Activated CD8-positive, alpha-beta T cell treated with anti-CD3 and anti-CD28 coated beads for 36 hours (primary cell): ENCODE measurements at places on chromosomes 7 and 10. TPM values are rescaled to one million over a fixed set of nuclear protein-coding genes. Genes with fewer than 3 reads are reported as not detected.

DNA sequence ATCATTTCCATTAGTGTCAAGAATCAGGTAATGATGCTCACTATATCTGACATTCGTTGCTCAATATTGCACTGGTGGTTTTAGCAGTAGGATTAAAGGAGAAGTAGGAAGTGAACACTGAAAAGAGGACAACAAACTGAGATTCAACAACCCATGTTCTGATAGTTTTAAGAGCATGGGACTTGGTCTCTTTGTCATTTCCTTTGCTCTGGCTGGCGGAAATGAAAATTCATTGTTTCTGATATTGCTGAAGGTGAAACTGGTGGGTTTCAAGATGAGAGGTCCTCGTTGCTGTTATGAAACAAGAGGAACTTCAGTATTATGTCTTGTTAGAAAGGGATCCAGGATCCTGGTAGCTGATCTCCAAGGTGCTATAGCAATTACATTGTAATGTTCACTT is 129.0 kb downstream of the DNAH11 start:
- DNase-seq: peak; percentile 1

Gene HOXA1
- total RNA-seq: 0.25 TPM

GRCh38 chr10:6840766-6841165 is 260.7 kb upstream of the PRKCQ start:
- DNase-seq: peak; percentile 16

GRCh38 chr10:18400906-18401245 is 250.5 kb downstream of the NSUN6 start:
- no peak for DNase-seq

Gene LRIT1
- total RNA-seq: not detected

GRCh38 chr7:36029853-36030515 is 123.1 kb upstream of the EEPD1 start:
- DNase-seq: no peak

GRCh38 chr7:30281791-30282190 is 2.6 kb upstream of the ZNRF2 start:
- no peak for DNase-seq

DNA sequence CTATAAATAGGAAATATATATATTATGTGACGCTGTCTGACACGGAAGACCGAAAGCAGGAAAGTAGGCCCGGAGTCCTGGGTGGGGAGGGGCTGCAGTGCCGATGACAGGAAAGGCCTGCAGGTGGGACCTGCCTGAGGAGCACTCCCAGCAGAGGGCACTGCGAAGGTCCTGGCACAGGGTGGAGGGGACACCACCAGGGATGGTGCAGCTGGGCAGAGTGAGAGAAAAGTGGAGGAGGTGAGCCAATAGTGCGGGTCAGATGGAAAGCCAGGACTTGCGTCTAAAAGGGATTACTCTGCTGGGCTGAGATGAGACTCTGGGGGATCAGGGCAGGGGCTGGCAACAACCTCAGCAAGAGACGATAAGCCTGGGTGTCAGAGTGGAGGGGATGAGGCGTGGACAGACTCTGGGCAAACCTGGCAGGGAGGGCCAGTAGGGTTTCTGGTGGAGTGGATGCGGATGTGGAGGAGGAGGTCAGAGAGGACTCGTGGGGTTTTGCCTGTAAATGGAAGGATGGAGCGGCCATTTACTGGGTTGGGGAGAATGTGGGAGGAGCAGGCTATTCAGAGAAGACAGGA is 118.2 kb upstream of the ZNF746 start:
- no peak for DNase-seq

GRCh38 chr10:74814797-74815196 is 11.6 kb upstream of the KAT6B start:
- DNase-seq: no peak

DNA sequence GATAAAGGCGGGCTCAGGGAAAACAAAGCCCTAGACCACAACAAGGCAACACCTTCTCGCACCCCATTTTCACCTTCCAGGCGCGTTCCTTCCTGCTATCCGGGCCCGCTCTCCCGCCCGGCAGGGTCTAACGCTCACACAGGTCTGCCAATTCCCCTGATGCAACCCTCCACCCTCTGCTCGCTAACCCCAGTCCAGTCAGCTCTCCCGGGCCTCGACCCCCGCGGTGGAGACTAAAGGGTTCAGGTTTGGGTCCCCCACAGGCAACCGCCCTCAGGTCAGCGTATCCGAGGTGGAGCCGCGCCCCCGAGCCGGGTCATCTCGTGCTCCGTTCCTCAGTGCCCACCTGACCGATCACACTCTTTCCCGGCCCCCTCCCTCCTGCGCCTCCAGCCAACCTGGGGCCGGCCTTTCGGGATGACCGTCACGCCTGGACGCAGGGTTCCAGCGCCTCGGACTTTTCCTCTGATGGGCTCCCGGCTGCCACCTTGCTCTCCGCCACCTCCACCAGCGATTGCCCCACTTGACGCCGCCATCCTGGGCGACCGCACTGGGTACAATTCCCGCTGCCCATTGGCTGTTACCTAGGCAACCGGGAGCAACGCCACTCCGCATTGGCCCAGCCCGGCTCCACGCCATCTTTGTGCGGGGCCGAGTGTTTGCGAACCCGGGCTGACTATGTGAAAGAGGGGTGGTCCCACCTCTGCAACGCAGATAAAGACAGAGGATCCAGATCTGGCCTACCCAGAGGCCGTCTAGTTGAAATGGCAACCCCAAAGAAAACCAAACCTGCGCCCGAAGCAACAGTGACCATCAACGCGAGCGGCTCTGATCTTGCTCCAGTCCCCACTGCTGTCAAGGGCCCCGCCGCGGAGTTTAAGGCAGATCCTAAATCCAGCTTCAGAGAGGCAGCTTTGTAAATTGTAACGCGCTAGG is at the start of gene MORN4:
TSS of gene MORN4 (minus strand) at position 552 of the 936 bp plus-strand sequence. CDS start 13,847 bp downstream, outside the sequence.
- peak; percentile 93 for DNase-seq

GRCh38 chr7:71601851-71602250 is 469.9 kb downstream of the GALNT17 start:
- DNase-seq: no peak

DNA sequence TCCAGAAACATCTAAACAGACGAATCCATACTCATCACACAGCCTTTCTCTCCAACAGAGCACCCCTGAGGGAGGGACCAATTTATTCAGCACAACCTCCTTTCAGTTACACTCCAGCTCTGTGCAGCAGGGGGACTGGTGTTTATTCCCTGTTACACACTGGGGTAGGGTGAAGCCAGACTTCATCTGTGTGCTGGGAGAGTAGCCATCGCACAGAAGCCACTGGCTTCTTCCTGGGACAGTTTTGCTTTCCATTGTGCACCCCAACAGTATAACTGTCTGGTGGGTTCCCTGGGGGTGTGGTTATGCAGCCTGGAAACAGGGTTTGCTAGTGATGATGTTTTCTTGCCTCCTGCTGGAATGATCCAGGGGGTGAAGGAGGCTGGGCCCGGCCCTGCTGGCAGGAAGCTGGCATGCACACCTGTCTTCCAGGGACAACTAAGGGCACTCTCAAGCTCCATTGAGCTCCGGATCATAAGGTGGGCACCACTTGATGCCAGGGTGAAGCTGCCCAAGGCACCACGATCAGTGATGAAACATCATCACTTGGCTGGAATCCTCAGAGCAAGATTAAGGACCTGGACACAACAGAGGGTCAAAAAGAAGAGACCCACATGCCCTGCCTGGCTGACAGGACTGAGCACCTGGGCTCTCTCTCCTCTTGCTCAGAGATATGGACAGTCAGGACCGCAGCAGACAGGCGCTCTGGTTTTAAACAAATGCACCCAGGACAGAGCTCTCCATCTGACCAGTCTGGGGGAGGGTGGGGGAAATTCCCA is 293.2 kb downstream of the GRID1 start:
- DNase-seq: no peak

DNA sequence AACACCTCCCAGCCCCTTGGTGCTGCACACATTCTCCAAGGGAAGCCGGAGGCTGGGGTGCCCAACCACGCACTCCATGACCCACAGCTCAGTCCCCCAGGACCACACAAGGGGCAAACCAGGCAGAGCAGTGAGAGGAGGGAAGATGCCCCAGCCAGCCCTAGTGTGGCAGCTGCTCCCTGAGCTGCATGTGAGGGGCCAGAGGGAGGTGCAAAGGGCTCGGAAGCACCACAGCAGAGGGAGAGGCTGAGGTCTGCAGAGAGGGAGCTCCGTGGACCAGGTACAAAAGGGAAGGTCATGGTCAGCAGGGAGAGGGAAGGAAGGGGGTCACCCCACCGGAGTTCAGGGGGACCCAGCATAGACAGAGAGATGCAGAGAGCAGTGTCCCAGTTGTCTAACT is 1.5 kb upstream of the CALML5 start:
- no peak for DNase-seq

- DNase-seq: no peak
These were observed 103.6 kb downstream of the CUX1 start for GRCh38 chr7:101921061-101921460.

Gene PLA2G12B
- total RNA-seq: not detected

Gene FAM25A
- not detected for total RNA-seq

Gene HERC4
- 59.3 TPM for total RNA-seq

DNA sequence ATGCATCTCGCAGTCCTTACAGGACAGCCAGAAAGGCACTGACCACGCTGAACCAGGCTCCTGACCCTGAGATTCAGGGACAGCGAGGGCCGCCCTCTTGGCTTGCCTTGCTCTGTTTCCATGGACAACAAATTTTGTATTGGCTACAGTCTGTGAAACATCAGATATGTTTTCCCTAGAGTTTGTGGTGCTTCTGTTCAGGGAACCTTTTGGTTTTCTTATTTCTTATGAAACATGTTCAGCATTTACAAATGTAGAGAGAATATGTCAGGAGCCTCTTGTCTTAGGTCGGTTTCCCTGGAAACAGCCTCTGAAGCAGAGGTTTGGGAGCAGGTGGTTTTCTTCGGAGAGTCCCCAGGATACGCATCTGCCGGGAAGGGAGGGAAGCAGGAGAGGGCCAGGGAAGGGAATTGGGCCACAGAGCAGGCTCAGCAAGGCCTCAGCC is 260.1 kb downstream of the CCDC3 start:
- no peak for DNase-seq

Gene ANXA8L1
- not detected for total RNA-seq

- no peak for DNase-seq
These were observed 11.3 kb downstream of the CPA2 start for GRCh38 chr7:130277763-130278643.

- no peak for DNase-seq
These were observed 119.9 kb downstream of the TFEC start for GRCh38 chr7:115910541-115911164.

DNA sequence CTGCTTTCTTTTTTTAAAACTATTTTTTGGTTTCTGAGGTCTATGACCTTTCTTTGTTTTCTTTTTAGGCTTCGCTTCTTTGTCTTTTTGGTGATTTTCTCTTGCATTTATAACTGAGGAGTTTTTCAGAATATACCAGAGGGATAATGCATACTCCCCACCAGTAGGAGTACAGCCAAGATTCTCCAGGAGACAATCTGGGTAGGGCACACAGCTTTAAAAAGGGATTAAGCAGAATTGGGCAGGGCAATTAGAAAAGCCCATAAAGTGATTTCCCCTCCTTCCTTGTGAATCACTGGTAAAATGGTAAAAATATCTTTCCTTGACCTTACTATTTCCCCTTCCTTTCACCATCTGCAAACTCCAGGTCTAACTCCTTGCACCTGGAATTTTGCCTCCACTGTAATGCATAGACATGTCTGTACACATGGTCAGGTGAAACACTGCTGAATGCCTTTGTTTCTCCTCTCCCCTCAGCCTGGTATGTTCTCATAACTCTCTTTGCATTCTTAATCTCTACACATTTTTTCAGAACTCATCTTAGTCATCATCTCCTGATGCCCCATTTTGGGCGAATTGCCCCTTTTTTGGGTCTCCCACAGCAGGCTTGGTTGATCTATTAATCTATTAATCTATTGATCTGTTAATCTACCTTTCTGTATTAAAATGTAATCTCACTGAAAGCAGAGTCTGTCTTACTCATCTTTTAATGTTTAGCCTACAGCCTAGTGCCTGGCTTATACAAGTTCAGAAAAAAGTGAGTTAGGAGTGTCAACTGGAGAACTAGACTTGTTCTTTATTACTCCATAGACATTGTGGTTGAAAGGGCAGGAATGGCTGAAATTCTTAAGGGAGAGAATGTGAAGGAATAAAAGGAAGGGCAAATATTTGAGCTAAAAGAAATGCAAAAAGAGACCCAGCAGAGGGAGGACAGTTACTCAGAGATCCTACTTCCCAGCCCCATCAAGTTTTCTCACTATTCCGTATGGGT is 64.6 kb downstream of the MDFIC start:
- DNase-seq: no peak

DNA sequence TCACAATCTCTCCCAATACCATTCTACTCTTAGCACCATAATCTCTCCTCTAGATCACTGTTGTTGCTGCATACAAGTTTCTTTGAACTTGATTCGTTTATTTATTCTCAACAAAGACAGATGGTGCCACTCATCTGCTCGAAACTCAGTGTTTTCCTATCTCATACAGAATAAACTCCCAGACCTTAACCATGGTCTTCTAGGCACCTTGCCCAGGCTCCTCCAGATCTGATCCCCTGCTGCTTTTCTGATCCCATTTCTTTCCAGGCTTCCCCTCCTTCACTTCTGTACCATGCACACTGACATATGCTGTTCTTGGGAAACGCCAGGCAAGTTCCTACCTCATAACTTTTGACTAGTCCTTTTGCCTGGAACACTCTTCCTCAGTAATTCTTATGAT is 645.7 kb downstream of the DNAJB9 start:
- DNase-seq: no peak

Gene OPN1SW
- not detected for total RNA-seq

Gene PRPS1L1
- not detected for total RNA-seq

DNA sequence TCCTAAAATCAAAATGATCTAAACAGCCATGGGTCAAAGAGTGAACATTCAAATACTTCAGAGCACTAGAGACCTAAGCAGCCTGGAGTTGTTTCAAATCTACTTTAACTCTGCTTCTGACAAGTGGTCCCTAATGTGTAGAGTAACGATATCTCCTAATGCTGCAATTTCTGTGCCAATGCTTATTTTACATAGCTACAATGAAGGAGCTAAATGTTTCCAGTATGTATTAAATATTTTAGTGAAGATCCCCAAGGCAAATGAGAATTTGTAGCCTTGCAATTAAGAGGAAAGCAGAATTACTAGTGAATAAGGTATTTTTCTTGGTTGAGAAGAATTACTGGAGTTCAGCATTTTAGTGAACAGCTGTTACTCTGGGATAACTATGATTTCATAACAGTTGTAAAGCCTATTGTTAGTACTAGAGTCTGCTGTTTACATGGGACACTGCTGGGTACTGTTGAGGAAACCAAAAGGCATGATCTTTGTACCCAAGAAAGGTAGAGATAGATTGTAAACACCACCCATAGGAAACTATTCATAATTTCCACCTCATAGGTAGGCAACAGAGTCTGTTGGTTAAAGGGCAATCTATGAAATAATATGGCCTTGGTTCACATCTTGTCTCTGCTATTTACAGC is 271.9 kb downstream of the PLXDC2 start:
- DNase-seq: no peak

Gene SUN3
- total RNA-seq: 0.95 TPM

- no peak for DNase-seq
These were observed 268.1 kb downstream of the HPSE2 start for GRCh38 chr10:98967601-98968000.

- DNase-seq: no peak
These were observed 276.5 kb downstream of the OTUD1 start for GRCh38 chr10:23715363-23715762.

GRCh38 chr7:107165341-107165740 is 3.5 kb upstream of the HBP1 start:
- DNase-seq: no peak

- no peak for DNase-seq
These were observed 131.8 kb downstream of the BMPER start for GRCh38 chr7:34036972-34037792.

- DNase-seq: no peak
These were observed 8.4 kb upstream of the PDIA4 start for GRCh38 chr7:149036676-149037075.

- no peak for DNase-seq
These were observed 14.3 kb downstream of the JAZF1 start for GRCh38 chr7:28165961-28166955.
